ENCODE measurements at places on chromosomes 1 and 21. TPM values are rescaled to one million over a fixed set of nuclear protein-coding genes. Genes with fewer than 3 reads are reported as not detected.
A peak's percentile ranks its signal among the peaks of the same experiment; 100 is the strongest.

The RAB3B gene
- 1.2 TPM for total RNA-seq

The NKAIN1 gene
- 1.7 TPM for total RNA-seq

The NBPF11 gene
- 9.2 TPM for total RNA-seq

The S100A6 gene
- 1,986 TPM for total RNA-seq

The PRR9 gene
- not detected for total RNA-seq

The C1QA gene
- total RNA-seq = 0.41 TPM

The RWDD3 gene
- total RNA-seq = 6.1 TPM

The AMPD1 gene
- not detected for total RNA-seq

The ANP32E gene
- 66.2 TPM for total RNA-seq

The PCBP3 gene
- total RNA-seq = not detected

The MAP10 gene
- total RNA-seq = 1.5 TPM

The GPA33 gene
- total RNA-seq = 0.18 TPM

GRCh38 chr1:235835226-235835625, 31.5 kb downstream of the LYST start:
- peak overlapping the region; percentile 84 for H3K27ac ChIP-seq
- H3K36me3 ChIP-seq = peaks cover 6% of the 10 kb centered on the region
- H3K27me3 ChIP-seq = no peaks in the 10 kb centered on the region
- peaks cover 33% of the 10 kb centered on the region for H3K4me1 ChIP-seq
- H3K4me3 ChIP-seq = peak overlapping the region; percentile 30

DNA sequence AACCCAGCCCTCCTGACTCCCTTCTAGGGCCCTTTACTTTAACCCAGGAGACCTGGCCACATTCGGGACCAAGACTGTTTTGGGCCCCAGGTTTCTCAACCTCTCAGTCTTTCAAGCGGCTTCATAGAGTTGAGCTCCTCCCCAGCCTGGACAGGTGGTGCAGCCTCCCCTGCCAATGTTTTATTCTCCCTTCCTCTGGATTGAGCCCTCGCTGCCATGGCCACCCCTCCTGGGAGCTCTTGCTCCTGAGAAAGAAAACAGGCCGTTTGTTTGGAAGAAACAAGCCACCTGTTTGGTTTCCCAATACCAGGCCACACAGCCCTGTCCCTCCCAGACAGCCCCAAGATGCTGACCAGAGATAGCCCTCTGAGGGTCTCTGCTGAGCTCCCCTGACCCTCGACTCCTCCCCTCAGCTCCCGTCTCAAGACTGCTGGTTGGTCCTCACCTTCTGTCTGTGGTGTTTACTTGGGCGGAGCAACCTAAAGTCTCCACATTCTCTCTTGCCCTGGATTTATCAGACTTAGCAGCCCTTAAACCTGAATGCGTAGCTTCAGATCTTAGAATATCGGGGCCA, 3.3 kb downstream of the TMEM51 start:
- H3K4me1 ChIP-seq = peaks cover 45% of the 10 kb centered on the region
- DNase-seq = no peak
- no peaks in the 10 kb centered on the region for H3K27me3 ChIP-seq
- H3K27ac ChIP-seq = peak overlapping the region; percentile 62
- H3K36me3 ChIP-seq = no peaks in the 10 kb centered on the region

- no peak overlapping the region for H3K4me3 ChIP-seq
- H3K27me3 ChIP-seq = no peaks in the 10 kb centered on the region
- no peaks in the 10 kb centered on the region for H3K36me3 ChIP-seq
- H3K4me1 ChIP-seq = peaks cover 14% of the 10 kb centered on the region
- peak; percentile 78 for DNase-seq
- peak overlapping the region; percentile 77 for H3K27ac ChIP-seq
Measured at GRCh38 chr1:203906932-203907331, 45.5 kb downstream of the SNRPE start.

DNA sequence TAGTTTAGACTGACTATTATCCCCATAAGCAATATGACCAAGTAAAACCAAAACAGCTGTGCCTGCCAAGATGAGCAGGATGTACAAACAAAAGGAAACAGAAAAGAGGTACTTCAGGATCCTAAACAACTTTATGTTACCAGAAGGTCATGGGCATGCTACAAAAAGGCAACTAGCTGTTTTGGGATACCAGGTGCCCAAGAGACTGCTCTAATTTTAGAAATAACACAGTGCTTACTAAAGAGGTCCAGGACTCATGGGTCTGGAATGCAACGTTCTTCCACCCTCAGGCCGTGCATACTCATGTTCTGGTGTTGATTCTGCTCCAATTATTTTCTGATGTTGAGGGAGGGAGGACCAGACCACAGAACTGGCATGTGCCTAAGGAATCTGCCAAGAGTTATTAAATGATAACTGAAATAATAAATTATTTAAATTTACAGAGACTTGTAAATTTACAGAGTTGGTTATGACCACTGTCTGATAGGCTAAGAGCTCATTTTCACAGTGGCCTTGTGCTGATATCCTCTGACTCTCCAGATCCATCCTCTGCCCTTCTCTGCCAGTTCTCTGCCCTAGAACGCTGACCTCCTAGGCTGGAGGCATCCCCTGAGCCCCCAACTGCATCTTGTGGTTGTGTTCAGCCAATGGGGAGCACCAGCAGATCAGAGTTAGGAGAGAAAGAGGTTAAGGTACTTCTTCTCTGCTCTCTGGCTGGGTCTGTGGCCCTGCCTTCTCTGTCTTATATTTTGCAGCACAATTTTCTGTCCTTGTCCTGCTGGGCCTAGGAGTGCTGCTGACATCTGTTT, 37.7 kb upstream of the BCL10 start:
- H3K36me3 ChIP-seq = peaks cover 3% of the 10 kb centered on the region
- no peaks in the 10 kb centered on the region for H3K27me3 ChIP-seq
- peak; percentile 92 for DNase-seq
- H3K27ac ChIP-seq = peak overlapping the region; percentile 85
- peaks cover 36% of the 10 kb centered on the region for H3K4me1 ChIP-seq

DNA sequence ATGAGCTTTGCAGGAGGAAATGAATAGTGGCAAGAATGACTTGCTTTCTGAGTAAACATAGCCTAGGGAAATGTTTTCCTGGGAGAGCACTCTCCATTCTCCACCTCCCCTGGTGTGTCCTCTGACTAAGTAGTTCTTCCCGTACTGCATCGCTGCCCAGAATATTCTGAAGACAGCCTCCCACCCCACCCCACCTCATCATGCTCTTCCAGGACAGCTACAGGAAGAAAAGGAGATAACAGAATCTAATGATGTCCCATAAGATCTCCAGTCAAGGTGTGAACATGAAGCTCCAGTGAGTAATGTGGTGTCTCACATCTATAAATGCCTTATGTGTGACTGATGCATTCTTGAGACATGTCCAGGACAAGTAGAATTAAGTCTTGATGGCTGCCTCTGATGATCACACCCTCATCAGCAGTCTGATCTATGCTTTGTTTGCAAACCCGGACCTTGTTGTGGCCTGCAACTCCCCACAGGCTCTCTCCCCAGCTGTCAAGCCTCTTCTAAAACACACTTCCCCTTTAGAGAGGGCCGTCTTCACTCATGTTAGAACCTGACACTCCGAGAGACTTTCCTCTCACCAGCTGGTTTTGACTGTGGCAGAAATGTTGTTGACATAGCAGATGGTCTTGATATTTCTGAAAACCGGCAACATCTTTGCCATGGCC, 183.0 kb downstream of the CYYR1 start:
- peak overlapping the region; percentile 66 for H3K27ac ChIP-seq
- H3K4me1 ChIP-seq = peaks cover 14% of the 10 kb centered on the region
- peak; percentile 89 for DNase-seq

DNA sequence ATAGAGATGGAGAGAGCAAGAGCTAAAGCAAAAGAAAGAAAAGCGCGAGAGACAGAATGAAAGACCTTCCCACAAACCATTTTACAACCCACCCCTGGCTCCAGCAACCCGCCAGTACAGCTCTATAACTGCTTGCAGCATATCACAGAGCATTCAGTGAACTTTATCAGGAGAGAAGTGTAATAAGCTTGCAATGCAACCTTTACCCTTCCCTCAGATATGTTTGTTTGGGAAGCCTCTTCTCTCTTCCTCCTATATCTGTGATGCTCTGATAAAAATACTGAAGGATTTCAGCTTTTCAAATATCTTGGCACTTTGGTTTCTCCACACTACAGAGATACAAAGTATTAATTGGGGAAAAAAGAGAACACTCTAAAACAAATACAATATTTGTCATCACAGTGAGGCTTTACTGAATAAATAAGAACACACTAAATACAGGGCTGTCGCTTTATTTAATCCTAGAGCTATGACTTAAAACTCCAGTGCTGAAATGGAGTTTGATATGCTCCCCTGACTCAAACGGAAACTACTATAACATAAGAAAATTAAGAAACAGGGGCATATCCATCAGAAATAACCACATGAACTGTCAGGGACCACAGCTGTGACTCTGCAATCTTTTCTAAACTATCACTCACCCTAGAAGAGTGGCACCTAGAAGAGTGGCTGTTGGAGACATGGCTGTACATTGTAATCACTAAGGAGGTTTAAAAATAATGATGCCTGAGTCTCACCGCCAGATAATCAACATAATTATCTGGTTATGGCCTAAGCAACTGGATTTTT, 6.7 kb downstream of the CRP start:
- no peaks in the 10 kb centered on the region for H3K36me3 ChIP-seq
- no peaks in the 10 kb centered on the region for H3K4me1 ChIP-seq
- no peak for DNase-seq
- H3K4me3 ChIP-seq = no peak overlapping the region
- H3K27ac ChIP-seq = no peak overlapping the region

DNA sequence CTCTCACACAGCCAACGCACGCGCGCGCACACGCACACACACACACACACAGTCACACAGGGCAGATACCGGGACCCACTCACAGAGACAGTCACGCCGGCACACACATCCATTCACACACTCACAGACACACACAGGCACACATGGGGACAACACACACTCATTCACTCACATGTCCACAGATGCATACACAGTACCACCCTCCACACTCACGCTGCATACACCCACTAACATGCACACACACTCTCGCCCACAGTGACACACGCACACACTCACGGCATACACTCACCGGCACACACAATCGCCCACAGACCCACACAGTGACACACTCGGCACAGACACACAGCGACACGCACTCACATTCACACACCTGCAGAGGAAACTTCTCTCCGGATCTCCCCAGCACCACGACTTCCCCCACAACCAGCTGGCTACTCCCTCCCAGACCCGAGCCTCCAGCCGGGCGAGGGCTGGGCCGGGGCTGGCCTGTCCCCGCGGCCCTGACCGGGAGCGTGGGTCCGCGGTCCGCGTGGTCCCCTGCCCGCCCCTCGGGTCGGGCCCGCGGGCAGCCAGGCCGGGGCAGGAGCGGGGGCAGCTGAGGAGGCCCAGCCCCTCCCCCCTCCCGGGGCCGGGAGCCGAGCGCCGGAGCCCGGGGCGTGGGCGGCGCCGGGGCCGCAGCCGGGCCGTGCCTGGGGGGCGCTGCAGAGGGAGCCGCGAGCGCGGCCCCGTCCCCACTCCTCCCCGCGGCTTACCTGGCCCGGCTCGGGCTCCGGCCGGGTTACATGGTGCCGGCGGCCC, 552 bp downstream of the DLGAP3 start:
- DNase-seq = no peak
- H3K27ac ChIP-seq = no peak overlapping the region
- H3K4me1 ChIP-seq = no peaks in the 10 kb centered on the region
- peaks cover 27% of the 10 kb centered on the region for H3K27me3 ChIP-seq
- peak overlapping the region; percentile 28 for H3K4me3 ChIP-seq

GRCh38 chr1:226738421-226738994, 574 bp downstream of the ITPKB start:
- 0 out of 2 replicates have a peak, but pooled peaks cover 4% of the 10 kb centered on the region for H3K27me3 ChIP-seq
- H3K4me1 ChIP-seq = no peaks in the 10 kb centered on the region
- H3K36me3 ChIP-seq = no peaks in the 10 kb centered on the region
- no peak for DNase-seq

DNA sequence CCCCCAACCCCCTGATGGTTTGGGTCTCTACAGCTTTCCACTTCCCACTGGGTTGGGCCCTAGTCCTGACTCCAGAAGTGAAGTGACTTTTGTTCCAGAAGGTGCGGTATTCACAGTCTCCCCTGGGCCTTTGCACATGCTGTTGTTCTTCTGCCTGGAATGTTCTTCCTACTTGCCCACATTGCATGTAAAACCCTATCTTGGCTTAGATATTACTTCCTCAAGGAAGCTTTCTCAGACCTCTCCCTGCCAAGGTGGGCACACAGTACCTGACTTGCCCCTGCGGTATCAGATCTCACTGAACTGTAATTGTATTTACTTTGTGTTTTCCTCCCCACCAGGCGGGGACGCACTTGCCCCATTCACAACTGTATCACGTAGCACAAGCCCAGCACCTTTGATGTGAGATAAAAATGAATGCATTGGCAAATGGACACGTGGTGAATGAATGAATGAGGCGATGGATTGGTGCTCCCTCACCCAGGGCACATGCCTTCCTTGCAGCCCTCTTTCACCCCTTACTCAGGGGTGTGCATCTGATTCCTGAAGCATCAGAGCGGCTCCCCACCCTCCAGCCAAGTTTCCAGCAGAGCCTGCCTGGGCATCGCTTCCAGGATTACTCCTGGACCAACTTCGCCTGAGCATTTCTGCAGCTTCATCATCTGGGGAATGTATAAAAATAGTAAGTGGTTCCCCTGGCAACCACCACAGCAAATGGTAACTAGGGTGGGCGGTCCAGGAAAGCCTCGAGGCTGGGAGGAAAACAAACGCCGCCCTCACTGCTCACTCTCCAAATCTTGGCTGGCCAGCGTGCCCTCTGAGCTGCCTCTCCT, 19.8 kb downstream of the NENF start:
- no peak for DNase-seq
- no peaks in the 10 kb centered on the region for H3K4me1 ChIP-seq
- no peaks in the 10 kb centered on the region for H3K36me3 ChIP-seq
- no peak overlapping the region for H3K4me3 ChIP-seq

DNA sequence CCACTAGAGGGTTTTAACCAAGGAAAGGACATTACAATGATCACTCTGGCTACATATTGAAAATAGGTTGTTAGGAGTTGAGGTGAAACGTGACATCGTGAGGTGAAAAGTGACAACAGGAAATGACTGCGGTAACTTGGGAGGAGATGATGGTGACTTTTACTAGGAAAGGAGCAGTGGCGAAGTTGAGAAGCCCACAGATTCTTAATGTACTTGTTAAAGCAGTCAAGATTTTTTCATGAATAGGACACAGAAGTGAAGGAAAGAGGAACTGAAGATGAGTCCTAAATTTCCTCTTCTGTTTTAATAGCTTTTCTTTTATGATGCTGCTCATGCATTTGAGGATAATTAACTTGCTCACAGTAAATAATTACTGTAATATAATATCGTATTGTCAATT, 59.5 kb downstream of the OMA1 start:
- H3K4me1 ChIP-seq = no peaks in the 10 kb centered on the region
- H3K27ac ChIP-seq = no peak overlapping the region
- H3K36me3 ChIP-seq = no peaks in the 10 kb centered on the region
- no peaks in the 10 kb centered on the region for H3K27me3 ChIP-seq
- no peak overlapping the region for H3K4me3 ChIP-seq

GRCh38 chr1:31587720-31588423, 11.6 kb downstream of the TINAGL1 start:
- DNase-seq = no peak
- H3K4me3 ChIP-seq = no peak overlapping the region
- H3K36me3 ChIP-seq = no peaks in the 10 kb centered on the region
- peaks cover 33% of the 10 kb centered on the region for H3K4me1 ChIP-seq
- H3K27me3 ChIP-seq = no peaks in the 10 kb centered on the region

All from Panc1 (cell line).